ENCODE measurements at places on chromosomes 1 and 21. TPM values are rescaled to one million over a fixed set of nuclear protein-coding genes. Genes with fewer than 3 reads are reported as not detected.

Gene CNKSR1
- 3.6 TPM for total RNA-seq

Gene TAS1R3
- 0.64 TPM for total RNA-seq

Gene HSPA6
- total RNA-seq: not detected

Gene LEPR
- total RNA-seq: 2.7 TPM

Gene EPS8L3
- total RNA-seq: not detected

DNA sequence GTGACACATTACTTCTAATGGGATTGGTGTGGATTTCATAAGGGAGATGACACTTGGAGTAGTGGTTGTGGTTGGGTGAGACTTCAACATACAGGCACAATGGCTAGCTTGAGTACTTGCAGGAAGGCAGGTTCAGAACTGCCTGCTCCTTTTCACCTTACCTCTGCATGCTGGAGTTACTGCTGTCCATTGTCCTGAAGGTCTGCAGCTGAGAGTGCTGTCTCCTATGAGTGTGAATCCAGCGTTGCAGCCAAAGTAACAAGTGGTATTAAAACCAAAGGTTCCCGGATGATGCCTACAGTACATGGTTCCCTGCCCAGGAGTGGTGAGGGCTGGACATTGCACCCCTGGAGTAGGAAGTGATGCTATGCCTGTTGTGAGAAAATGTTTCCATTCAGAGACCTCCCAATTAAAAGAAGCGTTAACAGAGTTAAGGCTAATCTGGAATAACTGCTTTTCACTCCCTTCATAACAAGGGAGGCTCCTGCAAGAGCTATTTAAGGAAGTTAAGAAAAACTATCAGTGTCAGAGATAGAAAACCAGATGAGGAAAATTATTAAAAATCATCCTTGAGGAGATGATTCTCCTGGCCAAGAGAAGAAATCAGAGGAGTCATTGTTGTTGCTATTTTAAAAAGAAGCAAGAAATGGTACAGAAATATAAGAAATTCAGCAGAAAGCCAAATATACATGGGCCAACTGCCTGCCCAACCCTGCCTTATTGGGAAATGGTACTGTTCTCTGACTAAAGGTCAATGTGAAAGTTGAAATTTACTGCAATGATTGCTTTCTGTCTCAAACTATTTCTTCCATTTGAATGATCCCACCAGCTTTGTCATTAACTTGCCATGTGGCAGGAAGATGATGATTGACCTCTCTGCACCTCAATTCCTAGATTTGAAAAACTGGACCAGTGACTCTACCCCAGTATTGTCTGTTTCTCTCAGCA lies 9.8 kb upstream of the F5 start:
- peaks cover 91% of the 10 kb centered on the region for H3K27me3 ChIP-seq
- no peaks in the 10 kb centered on the region for H3K4me1 ChIP-seq
- no peak overlapping the region for H3K4me3 ChIP-seq
- no peak for DNase-seq
- H3K36me3 ChIP-seq: no peaks in the 10 kb centered on the region

DNA sequence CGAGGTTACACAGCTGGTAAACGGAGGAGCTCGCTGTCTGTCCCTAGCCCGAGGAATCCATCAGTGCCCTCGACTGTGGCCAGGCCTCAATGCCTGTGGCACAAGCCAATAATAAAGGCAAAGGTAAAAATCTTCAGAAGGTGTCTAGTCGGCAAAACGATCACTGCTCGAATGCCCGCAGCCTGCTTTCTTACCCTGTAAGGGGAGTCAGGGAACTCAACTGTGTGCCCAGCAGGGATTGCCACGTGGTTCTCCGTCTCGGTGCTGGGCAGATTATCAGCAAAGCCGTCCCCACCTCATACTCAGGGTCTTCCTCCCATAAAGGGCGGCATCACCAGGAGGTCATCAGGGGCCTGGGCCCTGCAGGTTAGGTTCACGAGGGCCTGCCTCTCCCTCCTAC lies 103.4 kb downstream of the PAX7 start:
- no peak for DNase-seq
- peaks cover 34% of the 10 kb centered on the region for H3K4me1 ChIP-seq
- no peak overlapping the region for H3K4me3 ChIP-seq
- H3K27me3 ChIP-seq: peaks cover 7% of the 10 kb centered on the region
- no peaks in the 10 kb centered on the region for H3K36me3 ChIP-seq
- H3K27ac ChIP-seq: no peak overlapping the region

DNA sequence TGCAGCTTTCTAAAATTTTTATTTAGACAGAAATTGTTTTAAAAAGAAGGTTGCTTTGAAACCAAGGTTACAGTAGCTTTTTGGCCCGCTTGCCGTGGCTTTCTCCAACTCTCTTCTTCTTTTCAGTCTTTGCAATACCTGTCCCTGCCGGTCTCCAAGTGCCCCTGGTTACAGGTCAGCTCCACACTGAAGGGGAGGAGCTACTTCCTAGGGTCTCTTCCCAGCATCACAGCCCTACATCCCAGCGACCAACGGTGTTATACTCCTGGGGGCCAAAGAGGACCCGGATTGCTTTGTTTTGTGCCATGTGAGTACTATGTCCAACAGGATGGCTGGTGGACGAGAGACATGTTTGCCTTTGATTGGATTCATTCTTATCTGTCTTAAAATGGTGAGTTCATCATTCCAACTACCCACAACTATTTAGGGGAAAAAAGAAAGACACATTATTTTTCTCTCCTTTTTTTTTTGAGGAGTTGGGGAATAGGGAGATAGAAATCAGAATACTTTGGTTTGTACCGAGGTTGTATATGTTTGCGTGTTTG lies at the start of gene FNDC7:
FNDC7 (plus strand) TSS at position 303 of the 545 bp plus-strand sequence; CDS start at position 329, 26 bp downstream.
- no peak for DNase-seq
- no peak within 1 kb of the TSS for H3K27ac ChIP-seq
- H3K4me3 ChIP-seq: no peak within 1 kb of the TSS
- no peaks in the 10 kb centered on the region for H3K36me3 ChIP-seq
- H3K27me3 ChIP-seq: no peaks in the 10 kb centered on the region

DNA sequence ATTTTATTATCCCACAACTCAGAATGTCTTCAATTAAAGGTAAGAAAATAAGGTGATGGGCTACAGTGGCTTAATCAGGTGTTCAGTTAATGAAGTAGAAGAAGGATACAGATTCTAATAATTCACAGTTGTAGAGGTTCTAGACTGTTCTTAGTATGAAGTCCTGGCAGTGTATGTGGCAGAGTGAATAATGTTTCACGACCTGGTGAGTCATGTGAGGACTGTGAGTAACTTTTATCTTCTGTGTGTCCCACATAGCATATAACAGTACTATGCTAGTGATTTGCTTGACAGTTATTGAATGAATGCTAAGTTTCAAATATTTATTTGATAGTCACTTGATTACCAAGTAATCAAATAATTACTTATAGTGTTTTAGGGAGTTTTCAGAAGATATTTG lies 20.0 kb downstream of the SLC16A4 start:
- DNase-seq: no peak
- no peak overlapping the region for H3K4me3 ChIP-seq
- no peaks in the 10 kb centered on the region for H3K36me3 ChIP-seq
- no peaks in the 10 kb centered on the region for H3K27me3 ChIP-seq

DNA sequence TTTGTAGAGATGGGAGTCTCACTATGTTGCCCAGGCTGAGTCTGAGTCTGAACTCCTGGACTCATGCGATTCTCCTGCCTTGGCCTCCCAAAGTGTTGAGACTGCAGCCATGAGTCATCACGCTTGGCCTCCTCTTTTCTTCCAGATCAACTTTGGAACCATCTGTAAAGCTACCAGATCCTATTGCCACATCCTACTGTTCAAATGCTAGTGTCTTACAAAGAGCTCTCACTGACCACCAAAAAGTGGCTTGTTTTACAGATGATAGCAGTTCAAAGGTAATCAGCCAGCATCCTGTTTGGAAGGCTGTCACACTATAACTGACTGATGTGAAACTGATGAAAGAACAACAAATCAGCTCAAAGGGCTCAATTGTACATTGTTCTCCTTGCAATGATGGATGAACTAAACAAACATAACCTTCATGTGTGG lies 221.6 kb downstream of the AKT3 start:
- no peak overlapping the region for H3K27ac ChIP-seq
- H3K4me1 ChIP-seq: peaks cover 3% of the 10 kb centered on the region
- peaks cover 32% of the 10 kb centered on the region for H3K36me3 ChIP-seq
- no peaks in the 10 kb centered on the region for H3K27me3 ChIP-seq

All from neural crest cell (in vitro differentiated cells).